Stimulated activated CD8-positive, alpha-beta memory T cell treated with anti-CD3 and anti-CD28 coated beads, Interleukin-7, amount 100 ng/mL, for 48 hours (primary cell): ENCODE measurements at places on chromosomes 1 and 21.

- no peak for DNase-seq
Observed at GRCh38 chr1:36095760-36096405, 7.2 kb downstream of the ADPRS start.

DNA sequence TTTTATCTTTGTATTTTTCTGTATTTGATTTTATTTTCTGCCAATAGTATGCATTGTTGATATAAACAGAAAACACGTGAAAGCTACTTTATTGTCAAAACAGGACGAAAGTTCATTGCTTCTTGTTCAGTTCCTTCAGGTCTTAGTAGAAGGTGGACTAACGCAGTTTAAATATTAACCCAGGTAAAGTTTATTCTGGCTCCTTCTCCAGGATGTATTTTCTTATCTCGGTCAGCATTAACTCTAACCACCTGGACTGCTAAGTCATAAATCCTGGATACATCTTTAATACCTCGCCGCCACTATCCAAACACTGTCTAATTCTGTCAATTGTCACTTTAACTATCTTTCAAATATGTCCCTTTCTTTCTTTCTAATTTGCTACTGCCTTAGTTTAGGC lies 5.7 kb upstream of the SOAT1 start:
- no peak for DNase-seq

- peak; percentile 56 for DNase-seq
Observed at GRCh38 chr1:151251656-151252470, 2.7 kb upstream of the PSMD4 start.

DNA sequence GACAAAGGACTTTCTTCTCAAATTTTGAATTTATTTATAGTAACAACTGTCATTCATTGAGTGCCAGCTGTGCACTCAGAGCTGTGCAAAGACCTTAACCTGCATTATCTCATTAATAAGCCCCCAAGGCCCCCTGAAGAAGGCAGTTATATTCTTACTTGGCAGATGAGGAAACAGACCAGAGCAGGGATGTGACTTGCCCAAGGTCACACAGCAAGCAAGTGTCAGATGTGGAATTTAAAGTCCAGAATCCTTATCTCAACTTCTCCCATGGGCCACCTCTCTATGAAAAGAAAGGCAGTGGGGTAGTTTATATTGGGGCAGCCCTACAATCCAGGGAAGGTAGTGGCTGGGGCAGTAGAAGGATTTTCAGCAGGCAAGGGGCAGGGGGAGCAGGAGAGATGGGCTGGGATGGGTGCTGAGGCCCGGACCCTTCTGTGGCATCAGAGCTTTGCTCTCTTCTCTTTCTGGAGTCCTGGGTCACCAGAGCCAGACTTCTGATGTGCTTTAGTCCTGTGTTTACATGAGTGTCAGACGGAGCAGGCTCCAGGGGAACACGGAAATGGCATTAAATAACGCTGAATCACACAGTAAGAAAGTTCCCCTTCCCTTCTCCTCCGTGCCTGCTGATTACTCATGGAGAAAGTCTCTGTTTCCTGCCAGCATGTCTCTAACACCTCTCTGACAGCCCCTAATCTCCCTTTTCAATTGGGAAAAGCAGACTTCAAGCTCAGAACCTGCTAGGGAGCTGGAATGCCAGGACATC lies 39.5 kb downstream of the EPHB2 start:
- no peak for DNase-seq

GRCh38 chr21:37877888-37878684 lies 38.2 kb downstream of the KCNJ6 start:
- DNase-seq = no peak

DNA sequence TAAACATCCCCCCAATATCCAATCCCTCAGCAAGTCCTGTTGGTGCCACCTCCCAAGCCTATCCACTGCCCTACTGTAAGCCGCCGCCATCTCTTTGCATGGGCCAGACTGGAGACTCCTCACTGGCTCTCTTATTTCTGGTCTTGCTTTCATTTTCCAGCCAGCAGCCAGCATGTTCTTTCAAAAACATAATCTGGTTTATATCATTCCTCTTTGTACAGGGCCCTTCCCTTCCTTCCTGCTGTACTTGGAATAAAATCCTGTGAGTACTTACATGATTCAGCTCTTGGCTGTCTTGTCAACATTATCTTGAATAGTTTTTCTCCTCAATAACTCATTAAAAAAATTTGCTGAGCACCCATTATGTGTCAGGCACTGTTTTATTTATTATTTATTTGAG lies 28.2 kb downstream of the TLR5 start:
- DNase-seq = no peak

GRCh38 chr1:116128664-116129063 lies 17.5 kb downstream of the MAB21L3 start:
- peak; percentile 76 for DNase-seq

DNA sequence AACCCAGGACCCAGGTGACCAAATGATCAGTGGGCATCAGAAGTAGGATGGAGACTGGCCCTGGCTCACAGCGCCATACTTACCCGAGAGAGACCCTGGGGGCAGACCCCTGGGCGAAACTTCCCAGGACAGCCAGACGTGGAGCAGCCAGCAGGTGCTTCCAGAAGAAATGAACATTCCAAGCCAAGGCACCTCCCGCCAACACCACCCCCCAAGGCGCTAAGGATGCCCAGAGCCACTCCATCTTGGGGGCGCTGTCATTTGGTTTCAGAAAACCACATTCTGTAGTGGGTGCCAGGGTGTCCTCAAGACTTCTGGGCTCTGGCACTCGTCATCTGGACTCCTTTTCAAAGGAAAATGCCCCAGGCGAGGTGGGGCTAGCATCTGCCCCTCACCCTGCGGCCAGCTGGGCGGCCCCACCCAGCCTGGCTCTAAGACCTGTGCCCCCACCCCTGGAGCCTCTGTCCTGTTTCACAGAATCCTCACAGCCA lies 98.8 kb downstream of the RIPK4 start:
- DNase-seq = no peak

DNA sequence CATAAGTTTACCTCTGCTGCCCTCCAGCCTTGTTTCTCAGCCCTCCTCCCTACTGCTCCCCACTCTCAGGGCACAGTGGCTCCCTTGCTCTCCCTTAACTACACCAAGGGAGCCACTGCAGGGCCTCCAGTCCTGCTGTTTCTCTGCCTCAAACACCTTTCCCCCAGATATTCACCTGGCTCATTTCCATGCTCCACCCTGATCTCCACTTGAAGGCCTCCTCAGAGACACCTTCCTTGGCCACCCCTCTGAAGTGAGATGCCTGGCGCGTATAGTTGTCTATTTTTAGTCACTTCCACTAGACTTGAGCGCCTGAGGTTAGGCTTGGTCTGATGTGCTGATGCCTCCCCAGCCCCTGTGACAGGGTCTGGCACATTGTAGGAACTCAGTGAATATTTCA lies 34.9 kb downstream of the SEC16B start:
- DNase-seq = no peak

DNA sequence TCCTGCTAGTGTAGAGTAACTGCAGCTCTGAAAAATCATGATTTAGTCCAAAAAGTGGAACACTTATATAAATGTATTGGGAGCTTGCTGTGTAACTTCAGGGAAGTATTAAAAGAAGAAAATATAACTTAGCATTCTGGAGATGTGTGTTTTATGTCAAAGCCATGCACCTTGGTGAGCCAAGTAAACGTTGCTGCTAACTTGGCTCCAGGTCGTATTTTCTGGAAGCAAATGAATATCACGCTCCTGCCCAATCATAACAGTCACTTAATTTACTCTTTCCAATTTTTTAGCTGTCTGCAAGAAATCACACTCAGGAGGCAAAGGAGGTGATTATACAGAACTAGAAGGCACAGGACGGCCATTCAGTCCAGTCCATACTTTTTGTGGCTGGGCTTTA lies 61.1 kb downstream of the DOP1B start:
- DNase-seq = no peak
